ENCODE measurements at places on chromosomes 4 and X.

DNA sequence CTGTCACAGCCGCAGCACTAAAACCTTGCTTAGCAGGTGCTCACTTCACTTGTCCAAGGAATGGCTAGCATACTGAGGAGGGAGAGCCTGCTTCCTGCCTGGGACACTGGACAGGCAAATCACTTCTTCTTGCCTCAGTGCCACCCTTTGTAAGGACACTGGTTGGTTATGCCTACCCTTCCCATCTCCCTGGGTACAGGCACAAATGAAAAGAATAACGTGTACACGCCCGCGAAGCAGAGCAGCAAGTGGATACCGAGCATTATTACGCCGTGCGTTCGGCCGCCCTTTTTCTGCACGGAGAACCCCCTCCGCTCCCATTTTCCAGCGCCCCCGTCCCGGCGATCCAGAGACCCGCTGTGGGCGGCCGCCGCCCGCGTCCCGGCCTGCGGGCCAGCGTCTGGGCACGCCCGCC is 338 bp upstream of the KLHL2 start:
- DNase-seq, result no peak

GRCh38 chr4:38416450-38417014 is 247.5 kb upstream of the KLF3 start:
- DNase-seq, result no peak

DNA sequence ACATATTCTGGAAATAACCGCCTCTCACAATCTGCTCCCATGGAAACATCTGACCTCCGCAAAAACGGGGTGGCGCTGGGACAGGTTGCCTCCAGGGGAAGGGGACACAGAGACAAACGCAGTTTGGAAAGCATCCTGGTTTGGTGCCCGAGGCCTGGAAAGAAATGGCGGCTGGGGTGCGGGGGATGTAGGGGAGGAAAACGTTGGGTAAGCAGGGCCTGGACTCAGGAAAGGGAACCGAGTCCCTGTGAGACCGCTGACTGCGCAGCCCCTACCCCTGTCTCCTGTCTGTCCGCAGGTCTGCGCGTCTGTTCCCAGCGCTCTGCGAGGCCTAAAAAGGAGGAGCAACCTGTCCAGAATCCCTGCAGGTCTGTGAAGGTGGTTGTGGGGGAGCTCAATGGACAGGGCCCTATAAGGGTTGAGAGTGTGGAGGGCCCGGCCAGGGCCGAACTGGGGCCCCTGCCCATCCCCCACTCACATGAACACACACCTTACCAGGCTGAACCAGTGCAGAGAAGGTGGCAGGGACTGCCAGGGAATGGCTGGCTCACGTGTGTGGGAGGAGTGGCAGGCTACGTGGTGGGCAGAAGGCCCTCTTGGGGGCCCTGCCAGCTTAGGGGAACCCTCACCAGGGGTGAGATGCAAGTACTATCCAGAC is 672 bp downstream of the TCEAL3 start:
- DNase-seq, result peak; percentile 2

DNA sequence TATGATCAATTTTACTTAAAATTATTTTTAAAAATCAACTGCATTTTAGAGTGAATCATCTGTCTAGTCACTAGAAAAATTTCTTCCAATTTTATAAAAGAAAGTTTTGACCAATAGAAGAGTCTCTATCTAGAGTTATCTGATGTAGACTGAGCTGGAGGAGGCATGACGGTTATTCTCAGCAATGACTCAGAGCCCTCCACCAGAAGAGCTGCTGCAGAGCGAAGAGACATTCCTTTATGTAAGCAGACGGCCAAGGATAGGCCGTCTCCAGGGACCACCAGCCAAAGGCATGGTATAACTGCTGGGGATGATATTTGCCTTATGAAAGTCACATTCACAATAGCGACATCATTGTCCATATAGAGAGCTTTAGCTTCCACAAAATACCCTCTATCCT is 23.0 kb downstream of the LDB2 start:
- DNase-seq, result no peak

Measured in endothelial cell (in vitro differentiated cells).